ENCODE measurements at places on chromosomes 2 and 18. TPM values are rescaled to one million over a fixed set of nuclear protein-coding genes. Genes with fewer than 3 reads are reported as not detected.
A peak's percentile ranks its signal among the peaks of the same experiment; 100 is the strongest.

- no peaks in the 10 kb centered on the region for H3K4me1 ChIP-seq
- no peak overlapping the region for H3K4me3 ChIP-seq
- H3K36me3 ChIP-seq: no peaks in the 10 kb centered on the region
- peaks cover 2% of the 10 kb centered on the region for H3K27me3 ChIP-seq
- no peak for DNase-seq
These were observed 15.2 kb downstream of the ASXL3 start for GRCh38 chr18:33593261-33593660.

DNA sequence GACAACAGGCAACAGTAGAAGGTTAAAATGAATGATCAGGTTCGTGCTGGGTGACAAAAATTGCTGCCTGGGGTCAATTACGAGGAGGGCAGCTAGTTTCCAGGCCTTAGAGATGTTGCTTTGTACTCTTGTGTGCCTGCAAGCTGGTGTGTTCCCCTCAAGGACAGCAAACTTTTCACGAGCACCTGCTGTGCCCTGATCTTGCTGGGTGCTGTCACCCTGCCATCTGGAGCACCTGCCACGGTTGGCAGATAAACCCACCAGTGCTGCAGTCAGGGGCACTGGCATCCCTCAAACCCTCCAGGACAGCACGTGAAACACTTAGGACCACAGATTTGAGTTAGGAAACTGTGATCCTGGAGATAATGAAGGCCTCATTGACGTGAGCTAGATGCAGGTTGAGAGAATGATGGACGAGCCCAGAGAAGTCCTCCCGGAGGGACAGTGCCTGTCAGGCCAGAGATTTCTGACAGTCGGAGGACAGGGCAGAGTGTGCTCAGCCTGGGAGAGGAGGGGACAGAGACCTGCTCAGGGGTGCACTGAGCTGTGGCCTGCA lies 104.3 kb upstream of the RAB12 start:
- peaks cover 3% of the 10 kb centered on the region for H3K27me3 ChIP-seq
- DNase-seq: no peak
- no peaks in the 10 kb centered on the region for H3K4me1 ChIP-seq
- H3K27ac ChIP-seq: no peak overlapping the region
- no peak overlapping the region for H3K4me3 ChIP-seq

KRTCAP3 gene
- not detected for polyA plus RNA-seq

UBE2E3 gene
- polyA plus RNA-seq: 96.2 TPM

TMEM17 gene
- 2.2 TPM for polyA plus RNA-seq

MYCN gene
- not detected for polyA plus RNA-seq

IL36B gene
- polyA plus RNA-seq: not detected

PRKAG3 gene
- not detected for polyA plus RNA-seq

NEU2 gene
- polyA plus RNA-seq: not detected

MYOM1 gene
- polyA plus RNA-seq: not detected

GRCh38 chr2:135023886-135024485 lies 23.3 kb downstream of the MAP3K19 start:
- H3K4me1 ChIP-seq: no peaks in the 10 kb centered on the region
- H3K36me3 ChIP-seq: no peaks in the 10 kb centered on the region
- no peak for DNase-seq
- H3K27me3 ChIP-seq: peaks cover 5% of the 10 kb centered on the region
- no peak overlapping the region for H3K4me3 ChIP-seq
- no peak overlapping the region for H3K27ac ChIP-seq

GRCh38 chr2:290090-290722 lies 2.3 kb upstream of the ALKAL2 start:
- peaks cover 13% of the 10 kb centered on the region for H3K4me1 ChIP-seq
- H3K36me3 ChIP-seq: no peaks in the 10 kb centered on the region
- H3K27ac ChIP-seq: no peak overlapping the region

GRCh38 chr2:168392024-168392423 lies 64.0 kb upstream of the CERS6 start:
- no peak overlapping the region for H3K27ac ChIP-seq
- peaks cover 2% of the 10 kb centered on the region for H3K27me3 ChIP-seq
- H3K4me3 ChIP-seq: no peak overlapping the region
- H3K4me1 ChIP-seq: no peaks in the 10 kb centered on the region

CABYR gene
- not detected for polyA plus RNA-seq

GRCh38 chr2:46171411-46171953 lies 125.7 kb upstream of the EPAS1 start:
- no peak for DNase-seq
- peaks cover 4% of the 10 kb centered on the region for H3K36me3 ChIP-seq
- H3K27me3 ChIP-seq: no peaks in the 10 kb centered on the region
- no peak overlapping the region for H3K27ac ChIP-seq

- peak overlapping the region; percentile 100 for H3K4me3 ChIP-seq
- no peak for DNase-seq
- peak overlapping the region; percentile 91 for H3K27ac ChIP-seq
- peaks cover 3% of the 10 kb centered on the region for H3K27me3 ChIP-seq
These were observed 1.1 kb upstream of the IMP4 start for GRCh38 chr2:130341562-130342019.

RFTN2 gene
- polyA plus RNA-seq: 0.06 TPM

GRCh38 chr18:65227970-65228369 lies 522.8 kb upstream of the CDH7 start:
- H3K27ac ChIP-seq: no peak overlapping the region
- H3K27me3 ChIP-seq: no peaks in the 10 kb centered on the region
- no peak overlapping the region for H3K4me3 ChIP-seq
- H3K4me1 ChIP-seq: no peaks in the 10 kb centered on the region

INPP5D gene
- polyA plus RNA-seq: 54.8 TPM

DNA sequence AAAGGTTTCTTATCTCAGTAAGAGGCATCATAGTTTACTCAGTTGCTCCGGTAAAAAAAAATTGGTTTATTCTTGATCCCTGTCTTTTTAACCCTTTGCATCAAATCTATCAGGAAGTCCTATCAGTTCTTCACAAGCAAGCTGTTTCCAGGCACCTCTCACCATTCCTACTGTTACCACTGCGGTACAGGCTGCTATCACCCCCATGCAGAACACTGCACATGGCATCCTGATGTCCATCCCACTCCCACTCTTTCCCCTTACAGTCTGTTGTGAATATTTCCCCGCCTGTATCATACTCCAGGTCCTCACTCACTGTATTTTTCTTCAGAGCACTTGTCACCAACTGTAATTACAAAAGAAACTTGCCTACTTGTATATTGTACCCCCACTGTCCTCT lies 5.3 kb upstream of the CNRIP1 start:
- peaks cover 3% of the 10 kb centered on the region for H3K27me3 ChIP-seq
- peaks cover 4% of the 10 kb centered on the region for H3K4me1 ChIP-seq
- no peaks in the 10 kb centered on the region for H3K36me3 ChIP-seq
- DNase-seq: no peak

DNA sequence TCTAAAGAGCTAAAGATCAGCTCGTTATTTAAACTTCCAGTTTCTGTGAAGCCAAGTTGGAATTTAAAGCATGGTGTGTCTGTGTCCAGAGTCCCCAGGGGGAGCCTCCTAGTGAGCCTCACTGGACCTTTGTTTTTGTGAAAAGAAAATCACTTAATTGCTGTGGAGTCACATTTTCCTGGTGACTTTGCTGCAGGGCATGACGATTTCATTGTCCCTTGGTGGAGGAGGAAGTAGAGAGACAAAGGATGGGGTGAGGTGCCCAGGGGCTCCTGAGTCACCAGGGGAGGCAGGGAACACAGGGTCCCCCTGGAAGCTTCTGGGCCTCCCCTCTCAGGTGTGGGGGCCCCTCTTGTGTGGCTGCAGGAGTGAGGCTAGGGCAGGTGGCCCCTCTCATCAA lies 19.7 kb downstream of the ATP6V1C2 start:
- H3K4me1 ChIP-seq: no peaks in the 10 kb centered on the region
- no peaks in the 10 kb centered on the region for H3K36me3 ChIP-seq
- no peak overlapping the region for H3K4me3 ChIP-seq
- no peak for DNase-seq

CYP26B1 gene
- polyA plus RNA-seq: not detected

DNA sequence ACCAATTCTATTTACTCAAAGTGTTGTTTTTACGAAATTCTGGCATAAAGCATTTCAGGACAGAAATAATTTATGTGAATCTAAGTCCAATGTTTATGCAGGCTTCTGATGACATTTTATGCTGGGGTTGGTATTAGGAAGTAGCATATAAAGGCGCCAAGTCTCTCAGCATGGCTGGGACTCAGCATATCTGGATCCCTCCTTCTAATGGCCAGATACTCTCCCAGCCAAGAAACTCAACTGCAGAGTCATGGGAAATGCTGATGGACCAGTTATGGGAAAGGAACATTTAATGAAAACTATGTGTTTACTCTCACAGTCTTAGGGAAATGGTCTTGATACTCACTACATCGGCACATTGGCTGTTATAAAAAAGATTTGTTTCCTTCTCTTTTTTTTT lies 392.2 kb downstream of the ARHGAP15 start:
- no peak overlapping the region for H3K4me3 ChIP-seq
- peaks cover 11% of the 10 kb centered on the region for H3K4me1 ChIP-seq
- DNase-seq: no peak
- no peaks in the 10 kb centered on the region for H3K27me3 ChIP-seq
- peaks cover 33% of the 10 kb centered on the region for H3K36me3 ChIP-seq

SCN7A gene
- polyA plus RNA-seq: not detected

AP1S3 gene
- 4.2 TPM for polyA plus RNA-seq

ACMSD gene
- not detected for polyA plus RNA-seq

- H3K27ac ChIP-seq: peak overlapping the region; percentile 100
- H3K4me3 ChIP-seq: peak overlapping the region; percentile 99
- peaks cover 73% of the 10 kb centered on the region for H3K4me1 ChIP-seq
- H3K36me3 ChIP-seq: peaks cover 6% of the 10 kb centered on the region
- H3K27me3 ChIP-seq: peaks cover 15% of the 10 kb centered on the region
These were observed 1.9 kb downstream of the NEMP2 start for GRCh38 chr2:190532581-190532980.

REG1A gene
- not detected for polyA plus RNA-seq

DNA sequence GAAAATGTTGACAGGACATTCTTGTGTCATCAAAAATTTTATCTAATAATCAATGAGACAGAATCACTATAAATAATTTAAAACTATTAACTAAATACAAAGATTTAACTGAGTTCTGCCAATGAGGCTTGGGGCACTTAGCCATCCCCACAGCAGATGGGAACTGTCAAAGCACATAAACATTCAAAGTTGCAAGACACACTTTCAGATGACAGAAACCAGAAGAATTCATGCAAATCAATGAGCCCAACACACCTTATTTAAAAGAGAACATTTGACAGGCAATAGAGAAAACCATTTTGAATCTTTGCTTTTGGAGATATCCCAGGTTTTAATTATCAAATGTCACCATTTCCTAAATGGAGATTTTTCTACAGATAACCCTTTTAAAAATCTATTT lies 566.2 kb downstream of the IRS1 start:
- H3K27me3 ChIP-seq: no peaks in the 10 kb centered on the region
- H3K4me1 ChIP-seq: no peaks in the 10 kb centered on the region
- no peaks in the 10 kb centered on the region for H3K36me3 ChIP-seq
- no peak overlapping the region for H3K4me3 ChIP-seq

- H3K27me3 ChIP-seq: no peaks in the 10 kb centered on the region
- no peak overlapping the region for H3K4me3 ChIP-seq
- DNase-seq: no peak
- H3K27ac ChIP-seq: no peak overlapping the region
These were observed 298.2 kb downstream of the TCF4 start for GRCh38 chr18:55289775-55290174.

DNA sequence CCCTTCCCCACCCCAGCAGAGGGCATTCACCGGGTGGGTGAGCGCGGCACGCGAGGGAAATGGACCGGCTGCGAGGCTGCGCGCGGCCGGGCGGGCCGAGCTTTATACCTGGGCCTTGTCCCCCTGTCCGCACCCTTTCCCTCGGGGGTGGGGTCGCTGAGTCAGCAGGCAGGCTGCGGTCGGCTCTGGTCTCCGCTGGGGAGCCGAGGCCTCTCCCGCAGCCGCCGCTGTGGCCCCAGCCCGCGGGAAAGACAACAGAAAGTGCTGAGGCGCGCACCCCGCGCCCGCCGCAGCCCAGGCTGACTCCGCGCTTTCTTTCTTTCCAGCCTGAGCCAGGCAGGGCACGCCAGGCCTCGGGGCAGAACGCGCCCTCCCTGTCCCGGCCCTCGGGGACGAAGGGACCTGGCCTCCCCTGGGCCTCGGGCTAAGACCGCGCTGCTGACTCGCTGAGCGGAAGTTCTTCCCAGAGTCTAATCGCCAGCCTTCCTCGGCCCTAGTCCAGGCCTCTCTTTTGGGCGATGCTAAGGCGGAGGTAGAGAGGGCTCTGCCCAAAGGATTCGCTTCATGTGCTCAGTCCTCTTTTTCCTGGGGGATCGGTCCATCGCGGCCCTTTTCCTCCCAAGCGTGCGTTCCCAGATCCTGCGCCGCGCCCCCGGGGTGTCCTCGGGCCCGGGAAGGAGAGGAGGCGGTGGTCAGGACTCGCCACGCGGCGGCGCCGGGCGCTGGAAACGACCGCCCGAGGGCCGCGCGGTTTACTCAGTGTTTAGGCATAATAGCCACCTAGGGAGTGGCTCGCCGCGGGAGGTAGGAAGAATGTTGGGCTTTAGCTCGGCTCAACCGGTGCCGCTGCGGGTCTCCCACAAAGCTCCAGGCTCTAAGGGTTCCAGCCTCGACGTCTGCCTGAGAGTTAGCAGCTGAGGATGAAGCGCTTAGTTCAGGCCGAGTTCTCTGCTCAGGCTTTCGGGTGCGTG lies at the start of gene CRYBA2:
TSS of gene CRYBA2 (minus strand) at position 78 of the 971 bp plus-strand sequence. CDS start 246 bp downstream, outside the sequence.
- H3K4me1 ChIP-seq: peaks cover 7% of the 10 kb centered on the region
- H3K36me3 ChIP-seq: no peaks in the 10 kb centered on the region
- H3K4me3 ChIP-seq: no peak within 1 kb of the TSS
- no peak for DNase-seq
- no peak within 1 kb of the TSS for H3K27ac ChIP-seq

TNP1 gene
- polyA plus RNA-seq: not detected

DNA sequence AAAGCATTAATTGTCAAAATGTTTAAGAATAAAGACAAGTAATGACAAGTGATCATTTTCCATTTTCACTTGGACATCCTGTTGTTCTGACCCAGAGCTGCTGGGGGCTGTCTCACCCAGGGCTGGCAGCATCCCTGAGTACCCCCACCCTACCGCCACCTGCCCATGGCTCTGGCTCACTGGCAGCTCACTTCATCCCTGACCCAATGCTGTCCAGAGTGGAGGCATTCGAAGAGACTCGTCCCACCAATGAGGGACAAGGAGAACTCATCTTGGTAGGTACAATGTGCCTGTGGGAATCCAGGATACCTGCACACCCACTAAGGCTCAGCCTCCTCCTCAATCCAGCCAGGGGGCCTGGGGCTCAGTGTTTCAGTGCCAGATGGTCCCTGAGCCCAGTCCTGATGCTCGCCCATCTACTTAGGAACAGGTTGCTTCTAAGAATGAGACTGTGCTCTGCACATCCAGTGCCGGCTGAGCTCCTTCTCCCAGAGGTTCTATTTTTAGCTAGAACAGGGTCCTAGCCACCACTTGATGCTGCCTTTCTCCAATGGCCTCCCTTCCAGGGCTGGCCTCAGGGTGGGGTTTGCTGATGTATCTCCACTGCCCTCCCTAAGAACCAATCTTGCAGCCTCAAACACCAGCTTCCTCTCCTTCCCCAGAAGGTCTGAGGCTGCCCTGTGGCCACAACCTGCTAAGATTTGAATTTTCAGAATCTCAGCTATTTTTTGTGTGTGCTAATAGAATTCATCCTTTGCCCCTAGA lies 53.7 kb downstream of the ADD2 start:
- no peaks in the 10 kb centered on the region for H3K4me1 ChIP-seq
- no peak overlapping the region for H3K27ac ChIP-seq
- peaks cover 5% of the 10 kb centered on the region for H3K27me3 ChIP-seq
- no peak overlapping the region for H3K4me3 ChIP-seq
